ENCODE measurements at places on chromosomes 2 and 18.

GRCh38 chr2:234861841-234862735, 89.7 kb upstream of the SH3BP4 start:
- no peak for DNase-seq

DNA sequence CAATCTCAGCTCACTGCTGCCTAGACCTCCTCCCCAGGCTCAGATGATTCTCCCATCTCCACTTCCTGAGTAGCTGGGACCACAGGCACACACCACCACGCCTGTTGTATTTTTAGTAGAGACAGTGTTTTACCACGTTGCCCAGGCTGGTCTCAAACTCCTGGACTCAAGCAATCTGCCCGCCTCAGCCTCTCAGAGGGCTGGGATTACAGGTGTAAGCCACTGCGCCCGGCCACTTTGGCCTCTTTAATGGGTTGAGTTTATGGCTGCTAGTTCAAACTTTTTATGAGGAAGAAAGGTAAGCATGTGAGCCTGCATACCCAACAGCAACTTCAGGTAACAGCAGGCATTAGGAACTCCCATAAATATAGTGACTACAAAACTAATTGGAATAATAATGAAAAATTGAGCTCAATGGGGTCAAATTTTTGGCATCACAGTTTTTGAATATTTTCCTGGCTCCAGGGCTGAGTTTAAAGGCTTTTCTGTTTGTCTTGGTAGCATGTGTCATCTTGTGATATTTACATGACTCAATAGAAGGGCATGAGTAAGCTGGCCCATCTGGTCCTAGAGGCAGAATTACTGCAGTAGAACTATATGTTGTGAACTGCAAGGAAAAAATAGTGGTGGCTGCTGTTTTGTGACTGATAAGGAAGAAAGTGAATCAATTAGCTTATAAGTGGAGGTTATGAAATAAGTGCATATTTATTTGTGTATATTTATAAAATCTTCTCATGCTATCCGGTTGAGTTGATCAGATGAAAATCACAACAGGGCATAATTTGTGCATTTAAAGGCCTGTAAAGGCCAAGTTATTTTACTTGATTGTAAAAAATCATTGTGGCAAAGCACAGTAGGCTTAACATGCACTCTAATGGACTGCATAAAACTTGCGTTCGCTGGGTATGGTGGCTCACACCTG, 24.8 kb downstream of the GALM start:
- no peak for DNase-seq

- DNase-seq, result no peak
These were observed 113.4 kb upstream of the AQP4 start for GRCh38 chr18:26978812-26979341.

DNA sequence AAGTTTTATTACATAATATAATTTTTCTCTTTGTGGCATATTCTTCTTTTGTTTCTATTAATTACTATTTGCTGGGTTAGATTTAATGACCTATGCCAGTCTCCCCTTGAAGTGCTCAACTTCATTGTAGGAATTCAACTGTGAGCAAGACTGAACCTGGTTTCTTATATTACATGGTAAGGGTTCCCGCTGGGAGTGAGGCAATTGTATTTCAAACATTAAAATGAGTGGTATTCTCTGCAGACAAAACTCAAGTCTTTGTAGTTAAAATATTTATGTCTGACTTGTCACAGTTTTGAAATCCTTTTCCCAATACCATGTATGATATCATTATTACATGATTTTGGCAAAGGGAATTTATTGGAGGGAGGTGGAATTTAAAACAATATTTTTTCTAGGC, 278.7 kb downstream of the GULP1 start:
- no peak for DNase-seq

DNA sequence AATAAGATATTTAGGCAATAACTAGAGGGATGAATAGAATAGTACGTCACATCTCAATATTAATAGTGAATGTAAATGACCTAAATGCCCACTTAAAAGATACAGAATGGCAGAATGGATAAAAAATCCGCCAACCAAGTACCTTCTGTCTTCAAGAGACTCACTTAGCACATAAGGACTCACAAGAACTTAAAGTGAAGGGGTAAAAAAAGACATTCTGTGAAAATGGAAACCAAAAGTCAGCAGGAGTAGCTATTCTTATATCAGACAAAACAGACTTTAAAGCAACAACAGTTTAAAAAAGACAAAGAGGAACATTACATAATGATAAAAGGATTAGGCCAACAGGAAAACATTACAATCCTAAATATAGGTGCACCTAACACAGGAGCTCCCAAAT, 56.7 kb upstream of the DSC1 start:
- DNase-seq, result no peak

GRCh38 chr2:20579866-20580265, 71.0 kb downstream of the HS1BP3 start:
- no peak for DNase-seq

Measured in cortex of kidney (tissue), 1 donor.